Activated T-cell treated with anti-CD3 and anti-CD28 coated beads for 48 hours (primary cell): ENCODE measurements at places on chromosomes 2 and 18.

DNA sequence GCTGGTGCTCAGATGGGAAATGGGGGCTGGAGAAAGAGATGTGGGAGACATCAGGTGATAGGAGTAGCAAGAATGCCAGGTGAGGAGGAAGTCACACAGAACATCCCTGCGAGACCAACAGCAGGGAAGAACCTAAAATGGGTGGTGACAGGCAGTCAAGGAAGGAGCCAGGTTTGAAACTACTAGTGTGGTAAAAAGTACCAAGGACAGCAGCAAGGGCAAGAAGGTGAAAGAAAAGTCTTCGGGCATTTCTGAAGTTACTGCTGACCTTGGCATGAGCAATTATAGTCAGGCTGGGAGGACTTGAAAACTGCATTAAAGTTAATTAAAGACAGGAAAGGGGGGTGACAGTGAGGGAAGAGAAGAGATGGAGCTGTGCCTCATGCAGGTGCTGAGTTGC lies 410.4 kb downstream of the RAD51AP2 start:
- DNase-seq, result no peak

DNA sequence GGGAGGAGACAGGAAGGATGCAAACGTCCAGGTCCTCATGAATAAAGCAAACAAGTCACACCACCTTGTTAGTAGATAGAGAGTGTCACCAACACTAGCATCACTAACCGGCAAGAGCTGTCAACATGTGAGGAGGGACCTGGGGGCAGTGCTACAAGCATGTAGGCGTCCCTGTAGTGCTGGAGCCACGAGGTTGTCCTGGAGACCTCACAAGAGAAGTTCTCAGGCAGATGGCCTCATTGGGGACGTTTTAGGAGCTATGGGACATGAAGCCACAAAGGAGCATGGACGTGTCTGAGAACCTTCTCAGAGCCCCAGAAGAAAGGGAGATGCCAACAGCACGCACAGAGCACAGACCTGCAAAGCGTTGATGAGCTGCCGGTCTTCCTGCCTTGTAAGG lies 70.0 kb downstream of the COL6A3 start:
- no peak for DNase-seq

DNA sequence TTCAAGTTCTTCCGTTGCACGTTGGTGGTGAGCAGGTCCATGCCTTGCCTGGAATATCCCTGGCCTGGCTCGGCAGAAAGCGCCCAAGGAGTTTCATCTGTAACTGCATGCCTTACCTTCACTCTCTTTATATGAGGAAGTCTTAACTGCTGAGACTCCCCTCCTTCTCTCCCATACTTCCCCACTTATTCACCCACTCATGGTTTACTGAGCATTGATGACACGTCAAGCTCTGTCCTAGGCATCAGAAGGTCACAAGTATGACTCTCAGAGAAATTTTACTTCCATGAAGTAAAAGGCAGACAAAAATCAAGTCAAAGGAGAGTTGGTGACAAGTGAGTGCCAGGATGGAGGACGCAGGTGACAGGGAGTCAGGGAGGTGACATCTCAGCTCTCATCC lies 68.2 kb downstream of the TBC1D8 start:
- DNase-seq, result no peak

GRCh38 chr18:79679552-79680099 lies at the start of gene CTDP1:
CTDP1 (plus strand) TSS chr18:79679803; CDS start chr18:79679948, 145 bp downstream.
- DNase-seq, result peak; percentile 87

DNA sequence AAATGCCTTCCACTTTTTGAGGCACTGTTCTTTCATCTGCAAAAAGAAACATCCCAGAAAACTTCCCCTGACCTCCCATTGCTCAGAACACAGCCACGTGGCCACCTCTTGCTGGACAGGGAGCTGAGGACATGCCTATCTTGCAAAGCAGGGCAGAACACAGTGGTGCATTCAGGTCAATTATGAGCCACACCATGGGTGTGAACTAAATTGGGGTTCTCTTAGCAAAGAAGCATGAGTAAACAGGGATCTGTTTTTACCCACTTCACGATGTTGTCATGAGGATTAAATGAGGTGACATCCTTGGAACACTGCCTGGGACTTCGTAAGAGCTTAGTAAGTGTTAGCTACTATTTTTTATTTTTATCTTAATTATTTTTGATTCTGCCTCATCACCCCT lies 25.1 kb downstream of the BMP10 start:
- DNase-seq, result no peak

DNA sequence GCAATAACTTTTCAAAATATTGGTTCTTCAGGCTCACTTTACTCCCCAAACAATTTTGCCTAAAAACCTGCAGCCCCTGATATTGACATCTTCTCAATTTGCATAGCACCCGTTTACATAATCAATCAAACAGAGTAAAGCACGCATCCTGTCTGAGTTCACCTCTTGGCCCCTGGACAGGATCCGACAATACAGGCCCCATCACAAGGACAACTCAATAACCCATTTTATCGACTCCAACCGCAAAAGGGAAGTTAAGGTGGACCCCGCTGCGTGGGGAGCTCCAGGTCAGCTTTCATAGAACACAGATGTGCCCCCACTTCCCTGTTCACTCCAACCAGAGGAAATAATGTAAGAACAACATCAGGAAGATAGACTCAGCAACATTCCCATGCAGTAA lies 44.7 kb downstream of the TTC32 start:
- DNase-seq, result no peak

DNA sequence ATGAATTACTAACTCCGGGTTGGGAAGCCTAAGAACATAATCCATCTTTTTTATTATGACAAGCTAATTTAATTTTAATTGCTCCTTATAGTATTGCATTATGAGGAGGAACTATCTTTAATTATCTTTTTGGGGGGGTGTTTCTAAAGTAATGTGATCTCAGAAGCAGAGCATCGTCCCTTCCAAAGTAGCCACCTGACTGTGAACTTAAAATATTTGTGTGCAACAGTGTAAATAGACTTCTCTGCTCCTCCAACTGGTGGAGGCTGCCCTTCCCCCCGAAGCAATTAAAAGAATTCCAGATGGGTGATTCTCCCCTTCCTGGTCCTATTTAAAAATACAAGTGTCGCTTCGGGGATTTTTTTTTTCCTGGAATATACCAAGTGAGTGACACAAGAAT lies 55.7 kb downstream of the TCF7L1 start:
- DNase-seq, result no peak

GRCh38 chr18:57660961-57661360 lies 39.3 kb upstream of the NARS1 start:
- no peak for DNase-seq

GRCh38 chr2:182646763-182647498 lies 69.1 kb upstream of the DNAJC10 start:
- DNase-seq, result no peak

- no peak for DNase-seq
Observed at GRCh38 chr18:6107794-6108193, 212.5 kb upstream of the TMEM200C start.

- no peak for DNase-seq
Observed at GRCh38 chr2:227415538-227416424, 28.0 kb upstream of the SCYGR1 start.

DNA sequence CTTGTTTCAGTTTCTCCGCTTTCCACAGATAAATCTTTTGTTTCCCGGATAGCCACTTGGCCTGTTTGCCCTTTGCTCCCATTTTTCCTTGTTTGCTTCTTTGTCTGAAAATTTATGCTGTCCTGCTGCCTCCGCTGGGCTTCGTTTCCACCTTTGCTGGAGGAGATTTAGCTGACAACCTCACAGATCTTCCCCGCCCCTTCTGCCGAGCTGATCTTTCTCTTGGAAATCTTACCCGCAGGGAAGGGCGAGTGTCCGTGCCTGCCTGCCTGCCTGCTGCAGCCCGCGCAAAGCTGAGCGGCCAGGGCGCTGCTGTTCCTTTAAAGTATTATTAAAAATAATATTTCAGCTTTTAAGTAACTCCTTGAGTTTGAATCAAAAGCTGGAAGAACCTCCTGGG lies 1.4 kb upstream of the XRCC5 start:
- no peak for DNase-seq

GRCh38 chr2:72367530-72368225 lies 220.0 kb upstream of the CYP26B1 start:
- no peak for DNase-seq

GRCh38 chr18:30358555-30358954 lies 684.0 kb downstream of the DSC3 start:
- no peak for DNase-seq

- no peak for DNase-seq
Observed at GRCh38 chr2:170846314-170846713, 29.6 kb downstream of the GAD1 start.

DNA sequence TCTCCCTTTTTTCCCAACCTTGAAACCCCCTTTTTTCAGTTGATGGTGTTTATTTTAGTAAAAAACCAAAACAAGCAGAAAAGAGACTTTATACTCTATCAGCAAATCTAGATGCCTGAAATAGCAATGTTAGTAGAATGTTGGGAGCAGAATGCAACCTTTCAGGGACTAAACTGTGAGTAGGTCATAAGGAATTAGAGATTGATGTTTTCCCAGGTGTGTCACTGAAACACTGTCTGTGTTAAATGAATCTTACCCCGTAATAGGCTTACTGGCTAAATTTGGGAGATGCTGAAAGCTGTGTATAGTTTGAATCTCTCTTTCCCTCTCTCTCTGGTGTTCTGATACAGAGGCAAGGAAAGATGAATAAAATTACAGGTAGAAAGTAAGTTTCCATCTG lies 43.8 kb downstream of the AGFG1 start:
- no peak for DNase-seq

DNA sequence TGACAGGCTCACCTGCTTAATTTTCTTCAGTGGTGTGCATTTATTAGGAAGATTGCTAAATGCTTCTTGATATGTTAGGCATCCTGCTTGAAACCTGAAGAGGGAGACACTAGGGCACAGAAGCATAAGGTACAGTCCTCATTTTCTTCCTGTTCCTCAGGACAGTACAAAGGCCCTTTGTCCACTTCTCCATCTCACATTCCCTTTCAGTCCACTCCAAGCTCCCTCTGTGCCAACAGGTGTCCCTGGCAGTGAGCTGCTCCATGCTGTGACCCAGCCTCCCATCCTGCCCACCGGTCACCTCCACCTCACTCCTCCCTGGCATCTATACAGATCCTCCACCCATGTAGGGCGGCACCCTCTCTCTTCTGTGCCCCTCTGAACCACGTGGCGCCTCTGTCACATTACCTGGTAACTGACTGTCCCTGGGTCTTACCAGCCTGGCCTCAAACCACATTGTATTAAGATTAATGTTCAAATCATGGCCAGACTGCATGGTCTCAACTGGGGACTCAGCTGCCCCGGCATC lies 162.8 kb downstream of the VAPA start:
- DNase-seq, result no peak

DNA sequence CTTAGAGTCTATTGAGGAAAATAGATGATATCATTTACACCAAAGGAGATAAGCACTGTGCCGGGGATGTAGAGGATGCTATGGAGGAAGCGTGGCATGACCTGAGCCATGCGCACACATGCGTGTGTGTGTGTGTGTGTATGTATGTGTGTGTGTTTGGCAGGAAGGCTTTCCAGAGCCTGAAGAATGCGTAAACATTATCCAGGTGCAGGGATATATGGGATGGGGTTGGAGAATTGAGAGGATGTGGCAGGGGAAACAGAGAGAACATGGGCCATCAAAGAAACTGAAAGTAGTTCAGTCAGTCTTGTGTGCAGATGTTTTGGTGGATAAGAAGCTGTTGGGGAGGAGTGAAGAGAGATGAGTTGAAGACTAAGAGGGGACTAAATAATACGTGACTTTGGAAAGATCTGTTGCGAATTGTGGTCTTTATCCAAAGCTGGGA lies 9.3 kb upstream of the STAT1 start:
- no peak for DNase-seq

DNA sequence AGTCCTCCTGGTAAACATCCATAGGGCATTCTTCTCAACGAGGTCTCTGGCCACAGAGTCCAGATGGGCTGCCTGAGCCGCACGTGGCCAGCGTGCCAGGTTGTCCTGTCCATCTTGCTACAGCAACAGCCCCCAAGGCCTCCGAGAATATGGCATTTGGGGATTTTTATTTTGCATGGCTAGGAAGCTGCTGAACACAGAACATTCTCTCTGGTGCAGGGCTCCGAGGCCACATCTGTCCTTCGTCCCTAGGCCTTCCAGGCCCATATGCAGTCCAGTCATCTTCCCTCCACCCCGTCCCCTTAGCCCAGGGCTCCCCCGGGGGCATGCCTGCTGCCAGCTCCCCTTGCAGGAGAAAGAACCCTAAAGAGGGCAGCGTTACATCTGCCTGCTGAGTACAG lies 2.3 kb downstream of the HDAC4 start:
- DNase-seq, result no peak

- no peak for DNase-seq
Observed at GRCh38 chr18:3294435-3295080, 32.6 kb downstream of the MYL12B start.

- no peak for DNase-seq
Observed at GRCh38 chr2:14828968-14829367, 196.5 kb downstream of the LRATD1 start.

DNA sequence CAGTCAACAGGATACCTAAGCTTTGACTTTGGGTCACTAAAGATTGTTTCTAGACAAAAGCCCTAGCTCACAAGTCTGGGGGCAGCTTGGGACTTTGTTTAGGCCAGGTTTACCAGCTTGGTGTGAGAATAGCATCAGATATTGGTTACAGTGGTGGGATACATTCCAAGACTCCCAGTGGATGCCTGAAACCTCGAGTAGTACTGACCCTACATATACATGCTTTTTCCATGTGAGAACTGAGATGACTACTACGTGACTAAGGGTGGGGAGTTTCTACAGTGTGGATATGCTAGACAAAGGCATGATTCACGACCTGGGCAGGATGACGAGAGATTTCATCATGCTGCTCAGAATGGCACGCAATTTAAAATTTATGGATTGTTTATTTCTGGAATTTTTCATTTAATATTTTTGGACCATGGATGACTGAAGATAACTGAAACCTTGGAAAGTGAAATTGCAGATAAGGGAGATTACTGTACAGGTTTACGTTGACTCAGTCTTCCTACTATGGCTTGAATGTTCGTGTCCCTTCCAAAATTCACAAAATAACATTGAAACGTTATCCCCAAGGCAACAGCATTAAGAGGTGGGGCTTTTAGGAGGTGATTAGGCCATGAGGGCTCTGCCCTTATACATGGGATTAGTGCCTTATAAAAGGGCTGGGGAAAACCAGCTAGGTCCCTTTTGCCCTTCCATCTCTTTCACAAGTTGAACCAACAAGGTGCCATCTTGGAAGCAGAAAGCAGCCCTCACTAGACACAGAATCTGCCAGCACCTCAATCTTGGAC lies 50.2 kb upstream of the CTAGE1 start:
- no peak for DNase-seq

DNA sequence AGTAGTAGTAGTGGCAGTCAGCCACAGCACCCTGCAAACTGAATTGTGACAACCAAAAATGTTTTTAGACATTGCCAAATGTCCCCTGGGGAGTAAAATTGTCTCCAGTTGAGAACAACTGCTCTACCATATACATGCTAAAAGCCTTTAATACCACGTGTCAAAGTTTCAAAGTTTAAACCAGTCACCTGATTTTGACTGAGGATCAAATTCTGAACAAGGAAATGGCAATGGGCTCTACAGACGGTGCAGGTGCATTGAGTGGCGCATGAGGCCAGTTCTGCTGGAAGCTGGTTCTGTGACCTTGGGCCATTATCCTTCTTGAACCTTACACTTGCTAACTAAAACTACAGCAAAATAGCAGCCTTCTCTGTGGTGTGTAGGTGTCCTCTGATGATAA lies 85.0 kb downstream of the LIPG start:
- no peak for DNase-seq

- DNase-seq, result no peak
Observed at GRCh38 chr18:70671889-70672565, 383.2 kb downstream of the SOCS6 start.

GRCh38 chr2:2400286-2401038 lies 69.4 kb upstream of the MYT1L start:
- DNase-seq, result no peak
